ENCODE measurements at places on chromosomes 12 and 14.
A peak's percentile ranks its signal among the peaks of the same experiment; 100 is the strongest.

GRCh38 chr14:52755607-52756316 lies 25.8 kb downstream of the STYX start:
- no peak for DNase-seq

DNA sequence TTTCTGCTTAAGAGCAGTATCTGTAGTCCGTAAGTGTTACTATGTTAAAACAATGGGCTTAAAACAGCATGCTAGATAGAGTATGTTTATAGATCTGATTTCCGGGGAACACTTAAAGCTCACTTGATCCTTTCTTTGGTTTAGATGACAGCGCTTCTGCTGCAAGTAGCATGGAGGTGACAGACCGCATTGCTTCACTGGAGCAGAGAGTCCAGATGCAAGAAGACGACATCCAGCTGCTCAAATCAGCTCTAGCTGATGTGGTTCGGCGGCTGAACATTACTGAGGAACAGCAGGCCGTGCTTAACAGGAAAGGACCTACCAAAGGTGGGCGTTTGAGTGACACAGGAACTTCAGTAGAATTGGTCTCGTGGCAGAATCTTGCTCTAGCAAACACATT lies 57.5 kb downstream of the EML1 start:
- no peak for DNase-seq

- peak; percentile 88 for DNase-seq
Observed at GRCh38 chr12:630656-631632, 32.3 kb downstream of the NINJ2 start.

GRCh38 chr12:41108032-41108431 lies 80.1 kb upstream of the PDZRN4 start:
- DNase-seq, result no peak

DNA sequence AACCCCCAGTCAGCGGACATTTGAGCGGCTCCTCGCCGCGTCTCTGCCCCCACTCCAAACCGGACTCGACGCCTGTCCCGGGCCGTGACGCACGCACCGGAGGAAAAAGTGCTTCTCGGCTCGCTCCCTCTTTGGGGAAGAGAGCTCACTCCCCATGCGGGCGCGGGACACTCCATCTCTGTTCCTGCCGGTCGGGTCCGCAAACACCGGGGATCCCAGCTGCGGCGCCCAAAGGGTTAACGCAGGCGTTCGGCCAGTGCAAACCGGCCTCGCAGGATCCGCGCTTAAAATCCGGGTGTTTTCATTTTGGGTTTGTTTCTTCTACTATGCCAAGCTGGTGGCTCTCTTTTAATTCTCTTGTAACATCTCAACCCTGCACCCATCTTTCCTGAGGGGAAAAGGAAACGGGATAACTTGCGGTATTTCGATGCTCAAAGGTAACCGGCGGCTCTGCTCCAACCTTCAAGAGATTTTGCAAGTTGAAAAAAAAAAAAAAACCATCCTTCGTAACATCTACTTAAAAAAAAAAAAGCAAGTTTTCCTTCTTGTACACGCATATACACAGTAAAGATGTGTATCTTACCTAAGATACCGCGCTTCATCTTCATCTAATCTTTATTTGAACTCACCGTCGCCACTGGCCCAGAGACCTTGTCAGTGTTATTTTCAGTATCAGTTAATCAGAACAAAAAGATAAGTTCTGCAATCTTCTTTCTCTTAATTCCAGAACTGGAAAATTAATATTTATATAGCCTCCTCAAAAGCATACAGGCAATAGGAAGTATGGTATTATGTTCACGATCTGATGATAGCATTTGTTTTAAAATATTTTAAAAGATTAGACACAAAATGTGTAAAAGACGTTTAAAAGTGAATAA lies 1.6 kb upstream of the ATP2B1 start:
- DNase-seq, result peak; percentile 82

- DNase-seq, result peak; percentile 38
Observed at GRCh38 chr12:124883263-124884130, 19.8 kb upstream of the SCARB1 start.

GRCh38 chr12:80190001-80190400 lies 90.7 kb downstream of the OTOGL start:
- no peak for DNase-seq

- DNase-seq, result no peak
Observed at GRCh38 chr12:54991991-54992375, 7.4 kb upstream of the TESPA1 start.

DNA sequence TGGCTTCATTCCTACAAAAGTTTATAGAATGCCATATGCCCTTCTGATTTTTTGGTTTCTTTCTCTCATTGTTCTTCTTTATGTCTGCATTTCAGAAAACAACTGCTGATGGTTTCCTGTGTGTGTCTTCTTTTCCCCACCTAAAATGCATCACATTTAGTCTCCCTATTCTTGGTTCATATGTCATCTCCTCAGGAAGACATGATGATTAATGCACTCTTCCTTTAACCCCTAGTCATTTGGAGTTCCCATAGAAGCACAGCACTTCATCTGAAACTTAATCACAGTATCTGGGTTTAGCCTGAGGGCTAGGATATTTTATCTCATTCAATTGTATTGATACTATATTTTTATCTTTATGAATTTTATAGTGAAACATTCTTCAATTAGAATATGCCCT lies 21.5 kb downstream of the GNPNAT1 start:
- no peak for DNase-seq

GRCh38 chr12:123271001-123271668 lies 521 bp downstream of the CDK2AP1 start:
- DNase-seq, result peak; percentile 81

DNA sequence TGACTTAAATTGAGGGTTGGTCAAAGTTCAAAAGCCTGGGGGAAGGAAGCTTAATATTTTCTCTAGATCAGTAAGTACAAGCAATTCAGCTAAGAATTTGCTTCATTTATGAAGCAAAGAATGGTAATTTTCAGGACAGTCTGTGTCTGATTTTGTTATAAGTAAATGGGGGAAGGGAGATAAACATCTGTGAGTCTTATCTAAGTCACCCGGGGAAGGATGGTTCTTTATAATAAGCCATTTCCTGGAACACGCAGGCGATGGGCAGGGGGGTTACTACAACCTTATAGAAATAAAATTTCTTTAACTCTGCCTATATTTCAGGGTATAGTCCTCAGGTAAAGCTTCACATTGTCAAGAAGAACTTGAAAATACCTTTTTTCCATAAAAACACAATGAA lies 42.9 kb downstream of the HELB start:
- no peak for DNase-seq
